ENCODE measurements at places on chromosomes 2 and 18. TPM values are rescaled to one million over a fixed set of nuclear protein-coding genes. Genes with fewer than 3 reads are reported as not detected.

Gene UGT1A8
- not detected for total RNA-seq

GRCh38 chr2:3631851-3632659 lies 25.9 kb upstream of the ALLC start:
- DNase-seq, result peak; percentile 83

Gene UGT1A7
- total RNA-seq, result 6.9 TPM

DNA sequence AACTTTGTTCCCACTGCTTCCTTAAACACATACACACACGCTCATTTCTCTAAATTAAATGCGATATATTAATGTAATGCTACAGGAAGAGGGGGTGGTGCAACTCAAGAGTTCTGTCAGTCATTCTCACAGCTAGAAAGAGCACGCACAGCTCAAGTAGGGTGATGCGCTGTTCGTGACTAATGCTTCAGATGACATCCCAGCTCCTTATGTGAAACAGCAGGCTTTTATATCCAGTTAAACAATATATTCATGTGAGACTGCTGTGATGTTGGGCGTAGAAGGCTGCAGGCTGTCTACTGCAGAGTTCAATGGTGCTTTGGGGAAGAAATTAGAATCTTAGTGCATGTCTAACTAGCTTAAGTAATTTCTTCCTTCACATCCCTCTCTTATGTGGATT lies 912.6 kb upstream of the FSHR start:
- no peak for DNase-seq

- DNase-seq, result peak; percentile 80
Observed at GRCh38 chr18:76524900-76525698, 30.1 kb upstream of the ZNF516 start.

GRCh38 chr2:204772546-204772945 lies 227.3 kb downstream of the PARD3B start:
- DNase-seq, result no peak

DNA sequence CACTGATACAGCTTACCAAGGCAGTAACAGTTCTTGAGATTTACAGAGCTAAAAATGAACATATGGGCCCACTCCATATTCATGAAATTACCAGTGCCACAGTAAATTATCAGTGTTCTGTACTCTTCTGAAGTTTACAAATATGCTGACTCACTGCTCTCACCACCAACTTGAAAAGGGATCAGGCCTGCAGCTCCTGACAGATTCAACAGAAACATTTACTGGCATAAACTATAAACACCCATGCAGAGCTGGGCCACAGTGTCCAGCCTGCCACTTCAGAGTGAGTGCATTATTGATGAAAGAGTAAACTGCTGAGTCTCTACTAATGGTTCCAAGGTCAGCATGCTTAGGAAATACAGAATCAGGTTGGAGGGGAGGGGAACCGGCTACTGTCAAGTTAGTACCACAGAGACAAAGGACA lies 83.1 kb downstream of the FARSB start:
- no peak for DNase-seq

- DNase-seq, result no peak
Observed at GRCh38 chr2:101432411-101433181, 42.3 kb downstream of the RFX8 start.

- DNase-seq, result no peak
Observed at GRCh38 chr2:208222351-208222750, 32.5 kb downstream of the IDH1 start.

Gene IL36B
- 5.6 TPM for total RNA-seq

Gene FBXO36
- 3.4 TPM for total RNA-seq

- no peak for DNase-seq
Observed at GRCh38 chr2:30655211-30655610, 152.0 kb downstream of the CAPN13 start.

All from lower leg skin (tissue), 4 donors.